Activated CD8-positive, alpha-beta memory T cell treated with anti-CD3 and anti-CD28 coated beads, Interleukin-2, amount 10 ng/mL, durations not matched to agents 7 days and 5 days (primary cell): ENCODE measurements at places on chromosomes 6 and 20. TPM values are rescaled to one million over a fixed set of nuclear protein-coding genes. Genes with fewer than 3 reads are reported as not detected.

DNA sequence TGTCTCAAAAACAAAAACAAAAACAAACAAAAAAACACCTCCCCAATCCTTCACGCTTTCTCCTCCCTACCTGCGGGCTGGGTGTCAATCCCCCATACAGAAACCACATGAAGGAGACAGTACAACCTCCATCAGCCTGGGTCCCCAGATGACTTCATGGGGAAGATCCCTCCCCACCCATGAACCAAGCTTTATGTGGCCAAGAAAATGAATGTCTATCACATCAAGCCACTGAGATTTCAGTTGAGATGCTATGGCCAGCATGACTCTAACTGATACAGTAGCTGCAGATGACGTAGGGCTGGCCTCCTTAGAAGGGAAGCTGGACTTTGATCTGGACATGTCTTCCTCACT lies 21.2 kb upstream of the BNIP5 start:
- no peak for DNase-seq

- no peak for DNase-seq
Observed at GRCh38 chr20:58701431-58702160, 9.0 kb downstream of the NPEPL1 start.

GRCh38 chr20:61556111-61556510 lies 304.1 kb downstream of the CDH4 start:
- no peak for DNase-seq

DNA sequence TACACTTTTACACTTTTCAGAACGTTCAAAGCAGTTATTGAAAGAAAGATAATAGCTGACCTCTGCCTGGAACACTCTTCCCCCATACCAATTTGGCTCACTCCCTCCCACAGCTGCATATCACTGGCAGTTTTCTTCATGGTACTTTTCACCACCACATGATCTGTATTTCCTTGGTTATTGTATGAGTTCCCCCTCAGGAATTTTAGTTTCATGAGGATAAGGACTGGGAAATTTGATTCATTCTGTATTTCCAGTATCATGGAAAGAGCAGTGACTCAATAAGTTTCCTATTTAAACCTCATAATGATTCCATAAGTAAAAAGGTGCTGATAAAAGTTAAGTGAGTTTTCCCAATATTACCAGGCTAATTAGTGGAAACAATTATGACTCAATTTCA lies 16.0 kb downstream of the HTR1B start:
- no peak for DNase-seq

GRCh38 chr6:98047871-98048270 lies 764.9 kb upstream of the MMS22L start:
- DNase-seq = no peak

The ANGPT4 gene
- not detected for total RNA-seq

The SAMD3 gene
- 47.9 TPM for total RNA-seq

The BANF2 gene
- not detected for total RNA-seq

The TBC1D20 gene
- total RNA-seq = 29.4 TPM

The LY6G6F gene
- total RNA-seq = not detected
